H4 (cell line): ENCODE measurements at places on chromosomes 11 and 22. TPM values are rescaled to one million over a fixed set of nuclear protein-coding genes. Genes with fewer than 3 reads are reported as not detected.

Gene B4GALNT4
- total RNA-seq, result 6.5 and 11.1 TPM in 2 replicates

Gene OSM
- total RNA-seq, result not detected in 2 replicates

Gene ZNF280B
- total RNA-seq, result 0.68 and 2.4 TPM in 2 replicates

Gene ANO1
- 0.37 TPM in 1 of 2 replicates, not detected in the other for total RNA-seq

Gene TRPM5
- total RNA-seq, result not detected in 2 replicates

Gene DENND5A
- total RNA-seq, result 51.2 and 56.4 TPM in 2 replicates

Gene OR9Q1
- total RNA-seq, result not detected in 2 replicates

Gene NXPE4
- not detected in 2 replicates for total RNA-seq

Gene DNAJB7
- total RNA-seq, result not detected in 2 replicates
